ENCODE measurements at places on chromosomes 13 and 19. TPM values are rescaled to one million over a fixed set of nuclear protein-coding genes. Genes with fewer than 3 reads are reported as not detected.

DNA sequence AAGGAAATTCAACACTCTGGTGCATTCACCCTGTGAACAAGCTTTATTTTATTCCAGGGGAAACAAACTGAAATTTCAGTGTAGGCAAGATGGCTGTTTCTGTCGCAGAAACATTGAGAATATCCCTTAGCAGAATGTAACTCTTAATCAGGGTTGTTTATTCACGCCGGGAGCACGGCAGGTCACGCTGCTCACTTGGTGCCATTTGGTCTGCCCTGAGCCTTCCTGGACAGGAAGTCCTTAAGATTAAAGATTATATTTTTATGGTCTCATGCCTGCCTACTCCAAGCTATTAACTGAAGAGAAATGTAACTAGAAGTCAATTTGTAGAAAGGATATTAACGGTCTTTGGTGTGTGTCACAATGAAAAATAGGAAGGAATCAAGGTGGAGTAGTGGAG is 185.3 kb upstream of the ARGLU1 start:
- peak; percentile 7 for DNase-seq

DNA sequence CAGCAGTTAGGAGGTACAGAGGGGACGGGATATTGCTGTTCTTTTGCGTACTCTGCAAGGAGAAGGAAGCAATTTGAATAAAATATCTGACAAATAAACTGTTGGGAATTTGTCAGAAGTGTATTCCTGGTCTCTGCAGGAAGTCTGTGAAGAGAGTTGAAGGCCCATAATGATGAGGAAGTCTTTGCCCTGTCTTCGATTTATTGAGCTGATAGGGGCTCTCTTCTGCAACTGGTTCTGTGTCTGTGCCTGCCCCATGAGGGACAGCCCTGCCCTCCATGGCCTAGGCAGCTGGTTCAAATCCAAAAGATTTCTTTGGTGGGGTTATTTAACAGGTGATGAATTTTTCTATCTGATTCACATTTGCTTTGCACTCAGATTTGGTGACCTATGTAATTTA is 339.7 kb upstream of the EDNRB start:
- no peak for DNase-seq

DNA sequence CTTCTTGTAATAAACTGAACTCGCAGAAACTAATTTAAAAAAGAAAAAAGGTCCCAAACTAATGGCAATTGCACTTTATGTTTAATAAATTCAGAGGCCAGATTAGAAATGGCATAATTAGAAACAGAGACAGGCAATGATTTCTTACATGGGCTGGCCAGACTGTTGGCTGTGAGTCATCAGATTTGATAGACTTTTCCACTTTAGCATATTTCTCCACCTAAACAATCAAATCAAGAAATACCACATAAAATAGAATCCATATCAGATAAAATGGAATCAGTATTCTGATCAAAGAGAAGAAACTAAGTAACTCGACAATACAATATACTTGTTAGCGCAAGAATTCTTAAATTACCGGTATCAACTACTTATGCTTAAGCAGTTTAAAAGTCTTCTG is 29.0 kb downstream of the EXOSC8 start:
- no peak for DNase-seq

DNA sequence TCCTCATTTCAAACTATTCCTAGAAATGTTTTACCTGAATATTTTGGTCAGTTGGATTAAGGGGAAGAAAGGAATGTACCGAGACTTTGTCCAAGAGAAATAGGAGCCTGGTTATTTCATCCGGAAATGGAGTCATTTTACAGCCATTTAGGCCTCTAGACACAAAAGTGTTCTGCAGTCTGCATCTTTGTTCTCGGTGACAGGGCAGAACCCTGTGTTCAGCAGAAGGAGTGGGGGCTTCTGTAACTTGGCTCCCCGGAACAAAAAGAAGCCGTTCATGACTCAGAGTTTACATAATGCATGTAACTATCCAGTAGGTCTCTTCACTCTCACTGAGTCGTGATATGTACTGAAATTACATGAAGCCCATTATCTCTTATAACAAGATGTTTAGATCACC is 21.6 kb upstream of the FNDC3A start:
- no peak for DNase-seq

Gene RASGRP4
- 2.3 TPM for total RNA-seq

DNA sequence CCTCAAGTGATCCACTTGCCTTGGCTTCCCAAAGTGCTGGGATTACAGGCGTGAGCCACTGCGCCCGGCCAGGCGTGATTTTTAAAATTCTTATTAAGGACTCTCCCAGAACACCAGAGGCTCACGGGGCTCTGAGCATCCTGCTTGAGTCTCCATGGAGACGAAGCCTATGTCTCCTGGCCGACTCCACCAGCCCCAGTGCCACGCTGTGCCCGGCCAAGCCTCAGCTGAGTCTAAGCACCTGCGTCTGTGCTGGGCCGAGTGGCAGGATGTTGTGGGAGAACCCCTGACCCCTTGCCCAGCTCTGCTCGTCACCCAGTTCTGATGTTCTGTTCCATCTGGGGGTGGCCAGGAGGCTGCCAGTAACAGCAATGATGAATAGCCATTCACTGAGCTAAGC is 3.9 kb upstream of the CELF5 start:
- no peak for DNase-seq

Gene SYT5
- 1.2 TPM for total RNA-seq

DNA sequence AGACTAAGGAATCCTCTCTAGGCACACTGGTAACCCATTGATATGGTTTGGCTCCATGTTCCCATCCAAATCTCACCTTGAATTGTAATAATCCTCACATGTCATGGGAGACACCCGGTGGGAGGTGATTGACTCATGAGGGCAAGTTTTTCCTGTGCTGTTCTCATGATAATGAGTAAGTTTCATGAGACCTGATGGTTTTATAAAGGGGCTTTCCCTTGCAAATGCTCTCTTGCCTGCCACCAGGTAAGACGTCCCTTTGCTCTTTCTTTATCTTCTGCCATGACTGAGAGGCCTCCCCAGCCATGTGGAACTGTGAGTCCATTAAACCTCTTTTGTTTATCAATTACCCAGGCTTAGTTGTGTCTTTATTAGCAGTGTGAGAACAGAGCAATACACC is 81.4 kb upstream of the GPC6 start:
- no peak for DNase-seq

DNA sequence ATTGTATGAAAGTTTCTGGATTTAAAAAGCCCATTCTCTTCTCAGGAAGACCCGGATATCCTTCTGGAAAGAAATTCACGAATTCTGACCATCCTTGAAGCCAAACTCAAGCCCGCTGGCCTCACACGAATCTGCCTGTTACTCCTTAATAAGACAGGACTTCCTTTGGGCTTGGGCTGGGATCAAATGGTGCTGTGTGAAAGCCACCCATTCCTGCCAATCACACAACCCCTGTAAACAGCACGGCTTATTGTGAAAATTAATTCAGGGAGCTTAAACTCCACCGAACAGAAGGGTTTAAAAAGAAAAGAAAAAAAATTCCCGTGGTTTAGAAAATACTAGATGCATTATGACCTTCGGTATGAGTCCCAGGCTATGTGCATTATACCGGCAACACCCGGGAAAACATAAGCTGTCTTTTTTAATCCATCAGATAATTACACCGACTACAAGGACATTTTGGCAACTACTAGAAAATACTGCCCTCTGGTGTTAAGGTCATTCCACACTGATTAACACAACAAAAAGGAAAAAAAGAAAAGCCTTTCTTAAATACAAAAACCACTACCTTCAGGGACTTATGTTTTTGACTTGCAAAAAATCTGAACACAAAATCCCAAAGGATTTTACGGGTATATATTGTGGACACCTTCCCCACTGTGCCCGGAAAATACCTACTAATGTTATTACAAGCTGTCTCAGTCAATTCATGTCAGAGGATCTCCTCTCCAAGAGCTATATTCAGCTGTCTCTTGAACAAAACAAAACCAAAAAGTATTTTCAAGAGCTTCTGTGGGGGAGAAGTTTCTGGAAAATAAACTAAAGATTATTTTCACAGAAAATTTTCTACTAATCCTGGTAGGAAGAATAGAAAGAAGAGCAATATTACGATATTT is 76.0 kb upstream of the LSM14A start:
- peak; percentile 9 for DNase-seq

Data from mucosa of descending colon (tissue), 3 donors.